ENCODE measurements at places on chromosomes 13 and 19.

GRCh38 chr19:15010501-15011300 is 31.0 kb upstream of the SLC1A6 start:
- DNase-seq = no peak

GRCh38 chr13:102901056-102901455 is 55.2 kb downstream of the ERCC5 start:
- no peak for DNase-seq

- no peak for DNase-seq
Measured at GRCh38 chr19:1858412-1859081, 4.8 kb downstream of the KLF16 start.

DNA sequence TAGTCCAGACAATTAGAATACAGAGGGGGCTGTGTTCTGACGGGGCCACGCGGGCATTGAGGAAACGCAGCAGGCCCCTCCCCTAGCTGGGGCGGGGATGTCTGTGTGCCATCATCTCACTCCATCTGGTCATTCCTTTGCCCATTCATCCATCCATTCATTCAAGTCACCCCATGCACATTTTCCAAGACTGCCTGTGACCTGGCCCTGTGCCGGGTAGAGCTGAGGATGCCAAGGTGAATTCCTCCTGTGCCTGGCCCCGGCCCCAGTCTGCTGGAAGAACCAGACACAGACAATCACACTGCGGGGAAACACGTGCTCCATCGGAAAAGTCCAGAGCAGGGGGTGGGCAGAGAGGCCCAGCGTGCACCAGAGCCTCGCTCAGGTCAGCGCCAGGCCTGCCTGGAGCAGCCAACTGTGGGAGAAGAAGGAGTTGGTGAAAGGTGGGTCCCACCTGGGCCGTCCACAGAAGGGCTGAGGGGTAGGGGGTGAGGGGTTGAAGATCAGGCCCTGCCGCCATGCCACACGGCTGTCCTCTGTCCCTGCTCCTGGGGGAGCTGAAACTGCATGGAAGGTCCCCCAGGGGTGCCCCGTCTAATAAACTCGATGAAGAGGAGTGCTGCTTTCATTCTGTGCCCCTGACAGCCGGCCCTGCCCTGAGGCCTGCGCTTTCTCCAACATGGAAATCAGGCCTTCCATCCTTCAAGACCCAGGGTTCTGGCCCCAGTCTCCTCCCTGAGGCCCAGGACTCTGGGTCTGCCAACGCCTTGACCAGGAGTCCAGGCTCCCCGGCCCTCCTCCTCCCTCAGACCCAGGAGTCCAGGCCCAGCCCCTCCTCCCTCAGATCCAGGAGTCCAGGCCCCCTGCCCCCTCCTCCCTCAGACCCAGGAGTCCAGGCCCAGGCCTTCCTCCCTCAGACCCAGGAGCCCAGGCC is 1.6 kb upstream of the CACNG6 start:
- DNase-seq = no peak

DNA sequence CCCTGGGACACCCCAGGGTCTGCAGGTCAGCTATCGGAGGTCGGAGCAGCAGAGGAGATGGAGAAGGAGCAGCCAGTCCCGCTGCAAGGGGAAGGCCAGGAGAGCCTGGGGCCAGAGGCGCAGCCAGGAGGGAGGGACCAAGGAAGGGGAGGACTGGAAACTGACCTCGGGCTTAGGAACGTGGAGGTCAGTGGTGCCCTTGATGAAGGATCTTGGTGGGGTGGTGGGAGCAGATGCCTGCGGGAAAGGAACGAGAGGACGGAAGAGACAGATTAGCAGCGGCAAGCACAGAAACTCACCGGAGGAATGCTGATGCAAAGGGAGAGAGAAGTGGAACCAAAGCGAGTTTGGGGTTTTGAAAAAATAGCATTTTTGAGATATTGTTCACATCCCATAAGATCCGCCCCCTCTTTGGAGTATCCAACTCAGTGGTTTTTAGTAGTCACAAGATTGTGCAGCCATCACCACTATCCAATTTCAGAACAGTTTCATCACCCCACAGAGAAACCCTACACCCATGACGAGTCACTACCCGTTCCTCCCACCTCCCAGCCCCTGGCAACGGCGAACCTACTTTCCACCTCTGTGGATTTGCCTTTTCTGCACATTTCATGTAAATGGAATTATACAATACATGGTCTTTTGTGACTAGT is 22.1 kb downstream of the PLEKHF1 start:
- DNase-seq = peak; percentile 97
